Left renal cortex interstitium (tissue), 4 donors: ENCODE measurements at places on chromosomes 3 and 15.

DNA sequence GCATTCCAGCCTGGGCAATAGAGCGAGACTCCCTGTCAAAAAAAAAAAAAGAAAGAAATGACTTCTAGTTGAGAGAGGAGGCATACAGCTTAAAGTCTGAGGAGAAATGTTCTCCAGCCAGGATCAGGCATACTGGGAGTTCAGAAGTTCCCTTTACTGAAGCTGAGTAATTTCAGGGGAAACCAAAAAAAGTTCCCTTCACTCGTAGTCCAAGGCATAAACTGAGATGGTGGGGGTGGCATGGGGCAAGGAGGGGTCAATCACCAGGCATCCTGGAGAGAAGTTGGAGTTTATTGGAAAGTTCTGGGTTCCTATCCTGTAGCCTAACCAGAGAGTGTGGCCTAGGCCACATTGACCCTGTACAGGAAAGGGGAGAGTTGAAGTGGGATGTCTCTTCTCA is 5.9 kb downstream of the GPX1 start:
- DNase-seq = no peak

- DNase-seq = no peak
Observed at GRCh38 chr3:42839616-42840015, 30.4 kb downstream of the ACKR2 start.

DNA sequence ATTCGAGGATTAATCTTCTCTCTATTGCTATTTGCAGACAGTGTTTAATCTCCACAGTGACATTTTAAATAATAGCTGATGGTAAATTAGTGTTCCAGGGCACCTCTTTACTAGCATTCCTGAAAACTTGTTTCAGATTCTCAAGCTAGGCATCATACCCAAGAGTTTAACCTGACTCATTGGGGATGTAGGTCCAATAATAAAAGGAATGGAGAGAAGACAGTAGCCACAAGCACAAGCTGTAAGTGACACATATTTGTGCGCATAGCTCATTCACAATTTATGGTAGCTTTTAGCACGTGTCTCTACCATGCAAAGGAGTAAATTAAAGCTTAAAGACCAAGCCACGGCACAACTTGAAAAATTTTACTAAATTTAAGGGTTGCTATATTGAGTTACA is 171.3 kb upstream of the FAM3D start:
- no peak for DNase-seq

- no peak for DNase-seq
Observed at GRCh38 chr3:41202834-41203345, 3.6 kb downstream of the CTNNB1 start.

DNA sequence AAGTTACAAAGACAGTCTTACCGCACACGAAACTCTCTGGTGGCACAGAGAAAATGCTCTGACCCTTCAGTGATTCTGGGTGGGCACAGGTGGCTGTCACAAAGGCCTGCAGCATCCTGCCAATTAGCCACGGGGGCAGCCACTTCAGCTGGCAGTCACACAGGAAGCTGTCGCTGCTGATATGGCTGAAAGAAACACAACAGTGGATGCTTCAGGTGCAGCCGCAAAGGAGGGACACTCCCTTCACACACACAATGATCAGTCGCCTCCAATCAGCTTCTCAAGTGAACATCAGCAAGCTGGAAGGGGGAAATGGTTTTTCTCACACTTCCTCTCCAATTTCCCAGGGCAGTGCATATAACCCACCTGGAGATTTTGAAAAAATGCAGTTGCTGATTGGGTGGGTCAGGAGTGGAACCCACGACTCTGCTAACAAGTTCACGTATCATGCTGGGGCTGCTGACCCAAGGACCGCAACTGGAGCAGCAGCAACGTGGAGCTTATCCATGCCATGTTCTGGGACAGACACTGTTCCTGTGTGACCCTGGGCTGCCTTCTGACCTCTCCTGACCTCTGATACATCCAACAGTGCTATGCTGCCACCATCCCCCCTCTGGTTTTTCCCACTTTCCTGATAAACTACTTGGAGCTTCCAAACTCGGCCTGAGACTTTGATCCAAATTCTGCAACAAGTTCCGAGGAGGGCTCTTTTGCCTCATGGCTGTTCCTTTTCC is 106.6 kb downstream of the LRIG1 start:
- DNase-seq = no peak

GRCh38 chr3:141302364-141303141 is 65.8 kb upstream of the ZBTB38 start:
- no peak for DNase-seq

DNA sequence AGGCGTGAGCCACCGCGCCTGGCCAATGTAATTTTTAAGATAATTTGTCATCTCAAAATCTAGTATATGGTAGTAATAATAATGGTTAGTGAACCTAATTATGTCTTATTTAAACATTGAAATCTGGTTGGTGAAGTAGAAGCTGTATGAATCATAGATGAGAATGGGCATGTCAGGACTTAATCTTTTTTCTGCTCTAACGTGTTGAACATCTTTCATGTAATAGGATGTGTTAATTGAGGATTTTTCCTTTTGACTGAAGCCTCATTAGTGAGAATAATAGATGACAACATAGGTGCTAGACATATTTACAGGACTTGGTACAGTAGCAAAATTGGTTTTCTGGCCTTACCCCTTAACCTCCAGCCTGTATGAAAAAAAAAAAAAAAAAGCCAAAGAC is 835.6 kb downstream of the IGSF11 start:
- no peak for DNase-seq
